ENCODE measurements at places on chromosomes 16 and 17. TPM values are rescaled to one million over a fixed set of nuclear protein-coding genes. Genes with fewer than 3 reads are reported as not detected.

Gene CDK5R1
- total RNA-seq: 1.3 TPM

Gene CETP
- 0.32 TPM for total RNA-seq

Gene CA5A
- total RNA-seq: not detected

Gene KRT15
- not detected for total RNA-seq

Gene CCL5
- 1.7 TPM for total RNA-seq

Gene KRTAP2-2
- not detected for total RNA-seq

Gene BMERB1
- 61.4 TPM for total RNA-seq

Gene RDM1
- total RNA-seq: not detected

Gene CRHR1
- total RNA-seq: not detected

Gene RAMP2
- total RNA-seq: 41.3 TPM

Gene GDPD1
- 2.5 TPM for total RNA-seq

Gene TBC1D24
- total RNA-seq: 14.8 TPM

Gene CDH13
- 173 TPM for total RNA-seq

Gene STAC2
- total RNA-seq: 2.9 TPM

Gene SP6
- total RNA-seq: 0.19 TPM

Gene FBXW10
- not detected for total RNA-seq

Gene NEUROD2
- total RNA-seq: not detected

Gene MXRA7
- 375 TPM for total RNA-seq

Gene GAS7
- 90.5 TPM for total RNA-seq

Gene CA7
- not detected for total RNA-seq

Gene KRTAP4-9
- total RNA-seq: not detected

Gene ICAM2
- total RNA-seq: 38.0 TPM

Gene LHX1
- total RNA-seq: not detected

Gene RILP
- total RNA-seq: 73.0 TPM

Gene CPNE2
- 14.6 TPM for total RNA-seq

Gene PIGQ
- total RNA-seq: 16.6 TPM

Gene HSD17B2
- total RNA-seq: not detected

Gene LCMT1
- total RNA-seq: 35.3 TPM

Gene ZC3H7A
- total RNA-seq: 22.6 TPM

Gene SLC13A2
- total RNA-seq: not detected

Gene CRYBA1
- total RNA-seq: not detected

Gene WNT3
- total RNA-seq: 1.0 TPM

Gene ZFP1
- 5.8 TPM for total RNA-seq

Gene PMP22
- total RNA-seq: 198 TPM

Gene CCL22
- not detected for total RNA-seq

Gene TMIGD1
- not detected for total RNA-seq

Gene KRTAP4-6
- total RNA-seq: not detected

Gene OR1F1
- not detected for total RNA-seq

Gene CSH2
- not detected for total RNA-seq
